ENCODE measurements at places on chromosomes 12 and 14.

DNA sequence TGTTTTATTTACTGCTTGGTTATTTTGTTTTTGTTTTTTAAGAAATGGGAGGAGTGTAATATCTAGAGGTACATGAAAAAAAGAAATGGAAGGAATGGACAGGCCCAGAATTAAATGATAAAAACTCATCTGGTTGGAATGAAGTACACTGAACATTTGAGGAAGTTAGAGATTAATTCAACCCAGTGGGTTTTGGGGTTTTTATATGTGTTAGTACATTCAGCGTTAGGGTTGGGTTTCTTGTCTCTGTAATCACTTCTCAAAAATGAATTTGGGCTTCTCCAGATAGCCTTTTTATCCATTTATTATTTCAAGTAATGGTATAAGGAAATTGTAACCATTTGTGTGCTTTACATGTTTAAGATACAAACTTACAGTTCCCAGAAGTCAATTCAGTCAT lies 19.5 kb upstream of the NUP107 start:
- DNase-seq, result no peak

GRCh38 chr14:99539491-99539890 lies 58.3 kb downstream of the CCNK start:
- no peak for DNase-seq

DNA sequence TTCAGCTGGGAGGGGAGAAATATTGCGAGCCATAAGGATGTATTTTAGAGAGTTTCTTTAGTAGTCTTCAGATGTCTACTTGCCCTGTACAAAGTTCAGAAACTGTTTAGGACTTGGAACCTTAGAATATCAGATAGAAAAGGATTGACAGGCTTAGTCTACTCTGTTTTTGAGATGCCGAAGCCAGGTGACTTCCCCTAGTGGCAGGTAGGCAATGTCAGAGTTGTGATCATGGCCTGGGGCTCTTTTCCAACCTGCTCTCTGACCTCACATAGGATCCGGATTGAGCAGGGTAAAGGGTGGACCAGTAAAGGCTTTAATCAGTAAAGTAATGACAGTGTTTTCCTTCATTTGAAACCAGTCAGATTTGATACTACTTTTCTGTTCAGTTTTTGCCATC lies 59.6 kb downstream of the PRKCH start:
- no peak for DNase-seq

DNA sequence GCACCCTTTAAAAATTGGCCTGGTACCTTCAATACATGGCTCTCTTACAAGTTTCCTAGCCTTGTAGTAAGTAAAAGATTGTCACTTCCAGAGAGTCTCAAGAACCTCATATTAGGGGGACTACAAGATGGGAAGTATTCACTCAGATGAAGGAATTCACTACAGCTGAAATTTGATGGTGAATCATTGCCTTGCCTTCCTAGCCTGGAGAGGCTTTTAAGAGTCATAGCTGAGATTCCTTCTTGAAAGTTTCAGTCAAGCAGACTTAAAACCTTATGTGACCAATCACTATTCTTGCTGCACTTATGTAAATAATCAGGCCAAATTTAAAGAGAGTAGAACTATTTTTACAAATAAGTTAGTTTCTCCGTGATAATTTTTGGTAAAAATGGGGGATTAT lies 451.6 kb downstream of the TRHDE start:
- DNase-seq, result no peak

GRCh38 chr14:50225974-50226297 lies 5.4 kb downstream of the SOS2 start:
- DNase-seq, result no peak

DNA sequence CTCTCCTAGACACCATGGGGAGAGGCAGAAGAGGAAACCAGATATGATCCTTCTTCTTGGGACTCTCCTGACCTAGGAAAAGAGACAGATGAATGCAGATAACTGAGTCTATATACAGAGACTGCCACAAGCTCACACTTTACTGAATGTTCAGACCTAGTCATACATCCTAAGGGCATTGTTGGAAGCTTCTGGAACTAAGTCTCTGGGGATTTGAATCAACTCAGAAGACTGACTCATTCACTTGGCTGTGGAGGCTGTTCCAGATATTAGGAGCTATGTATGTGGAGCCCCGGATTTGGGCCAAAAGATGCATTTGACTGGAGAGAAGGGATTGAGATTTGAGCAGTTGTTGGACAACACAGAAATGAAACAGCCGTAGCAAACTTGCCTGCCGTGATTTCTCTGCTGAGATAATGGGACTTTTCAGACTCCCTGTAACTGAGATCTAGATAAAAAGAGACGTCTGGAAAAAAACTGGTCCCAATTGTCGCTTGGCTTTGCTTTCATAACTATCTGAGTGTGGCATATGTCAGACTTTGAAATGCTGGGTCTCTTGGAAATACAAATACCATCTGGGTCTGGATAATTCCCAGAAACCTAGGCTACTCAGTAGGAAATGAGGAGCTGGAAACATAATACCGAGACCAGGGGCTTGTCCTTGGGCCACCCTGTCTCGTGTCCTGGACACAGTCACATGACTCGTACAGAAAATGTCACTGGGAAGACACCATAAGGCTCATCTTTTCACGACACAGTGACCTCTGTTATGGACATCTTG lies 396.8 kb downstream of the NUAK1 start:
- DNase-seq, result no peak

- DNase-seq, result no peak
Observed at GRCh38 chr12:116196752-116197718, 80.5 kb downstream of the MED13L start.

DNA sequence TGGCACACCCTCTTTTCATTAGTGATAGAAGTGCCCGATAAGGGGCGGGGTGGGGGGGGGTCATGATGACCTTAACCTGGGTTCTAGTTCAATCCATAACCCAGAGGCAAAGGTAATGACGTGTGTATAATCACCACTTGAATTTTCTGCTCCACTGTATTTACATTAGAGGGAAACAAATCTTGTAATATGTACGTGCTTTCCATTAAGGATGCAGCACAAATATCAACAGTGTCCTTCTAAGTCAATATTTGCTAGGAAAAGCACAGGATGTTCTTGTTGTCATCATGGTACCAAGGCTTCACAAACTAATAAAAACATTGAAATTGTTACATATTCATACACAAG lies 121.2 kb upstream of the SLC38A2 start:
- no peak for DNase-seq

GRCh38 chr12:41122894-41123293 lies 65.2 kb upstream of the PDZRN4 start:
- DNase-seq, result no peak

GRCh38 chr12:60059180-60059579 lies 463.4 kb downstream of the SLC16A7 start:
- DNase-seq, result no peak

GRCh38 chr12:132367071-132367851 lies 37.9 kb upstream of the GALNT9 start:
- DNase-seq, result no peak

GRCh38 chr14:34053666-34054065 lies 102.8 kb upstream of the EGLN3 start:
- no peak for DNase-seq

GRCh38 chr14:68709007-68709406 lies 83.9 kb downstream of the ZFP36L1 start:
- DNase-seq, result no peak

- no peak for DNase-seq
Observed at GRCh38 chr12:127054531-127054930, 1212.4 kb upstream of the TMEM132C start.

DNA sequence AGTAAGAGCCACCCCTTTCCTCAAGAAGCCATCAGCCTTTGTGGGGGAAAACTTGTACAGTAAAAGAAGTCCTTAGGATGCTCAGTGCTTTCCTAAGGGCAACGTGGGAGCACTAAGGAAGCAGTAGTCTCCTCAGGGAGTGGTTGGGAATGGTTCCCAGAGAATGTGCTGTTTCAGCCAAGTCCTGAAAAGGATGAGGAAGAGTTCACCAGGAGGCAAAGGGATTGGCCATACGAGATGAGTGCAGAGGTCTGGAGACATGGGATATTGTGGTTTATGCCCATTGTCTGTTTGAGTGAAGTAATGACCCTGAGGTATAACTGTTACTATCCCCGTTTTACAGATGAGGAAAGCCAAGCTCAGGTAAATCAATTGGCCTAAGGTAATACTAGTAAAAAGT lies 86.0 kb upstream of the ATF1 start:
- DNase-seq, result no peak

DNA sequence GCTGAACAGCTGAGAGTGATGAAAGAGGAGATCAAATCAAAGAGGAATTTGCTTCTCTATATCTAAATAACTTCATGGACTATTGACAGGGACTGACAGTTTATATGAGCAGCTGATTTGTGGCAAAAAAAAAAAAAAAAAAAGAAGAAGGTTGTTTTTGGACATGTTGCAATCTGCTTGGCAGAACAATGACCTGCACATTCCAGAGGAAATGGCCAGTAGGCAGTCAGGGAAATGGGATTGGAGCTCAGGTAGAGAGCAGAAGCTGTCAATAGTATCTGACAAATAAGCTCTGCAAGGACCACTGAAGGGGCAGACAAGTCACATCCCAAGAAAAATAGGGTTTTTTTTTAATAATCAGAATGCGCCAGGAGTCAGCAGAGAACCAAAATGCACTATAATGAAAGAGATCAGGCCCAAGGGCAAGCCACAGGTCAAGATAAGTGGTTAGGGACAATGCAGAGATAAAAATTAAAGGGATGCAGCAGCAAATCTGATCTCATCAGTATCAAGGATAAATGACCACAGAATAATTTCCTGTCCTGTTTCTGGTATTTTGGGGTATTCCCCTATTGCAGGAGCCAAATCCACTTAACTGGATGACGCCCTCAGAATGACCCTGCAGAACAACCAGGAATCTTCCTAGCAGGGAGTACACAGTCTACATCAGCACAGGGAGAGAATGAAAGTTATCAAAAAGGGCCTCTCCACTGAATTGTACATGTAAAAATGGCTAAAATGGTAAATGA lies 22.6 kb upstream of the DUSP16 start:
- no peak for DNase-seq

- DNase-seq, result no peak
Observed at GRCh38 chr12:3680919-3681594, 71.9 kb downstream of the CRACR2A start.

GRCh38 chr12:53399896-53400295 lies 19.9 kb downstream of the SP1 start:
- DNase-seq, result no peak

GRCh38 chr14:71135496-71135895 lies 228.2 kb downstream of the PCNX1 start:
- no peak for DNase-seq

- DNase-seq, result no peak
Observed at GRCh38 chr14:92653162-92653651, 95.2 kb downstream of the LGMN start.

DNA sequence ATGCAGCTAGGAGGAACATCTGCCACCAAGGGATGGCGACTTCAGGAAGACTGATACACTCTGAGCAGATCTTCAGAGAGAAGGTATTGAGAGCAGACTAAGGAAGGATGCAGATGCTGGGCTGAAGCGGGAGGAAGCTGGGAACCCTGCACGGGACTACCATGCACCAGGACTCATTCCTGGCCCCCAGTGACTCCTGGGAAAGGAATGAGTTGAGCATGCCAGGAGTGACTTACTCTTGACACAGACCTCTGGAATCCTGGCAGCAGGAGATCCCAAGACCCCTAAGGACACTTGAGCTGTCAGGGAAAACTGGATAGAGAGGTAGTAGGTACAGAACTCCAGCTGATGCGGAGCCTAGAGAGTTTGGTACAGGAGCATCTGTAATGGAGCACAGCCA lies 336.1 kb downstream of the RPS29 start:
- no peak for DNase-seq

GRCh38 chr12:778615-779014 lies 26.2 kb downstream of the WNK1 start:
- no peak for DNase-seq

- DNase-seq, result no peak
Observed at GRCh38 chr14:91261986-91262549, 17.6 kb upstream of the GPR68 start.

- DNase-seq, result no peak
Observed at GRCh38 chr12:64840949-64841717, 16.7 kb downstream of the TBC1D30 start.

GRCh38 chr14:104702106-104702505 lies 12.7 kb downstream of the INF2 start:
- no peak for DNase-seq

DNA sequence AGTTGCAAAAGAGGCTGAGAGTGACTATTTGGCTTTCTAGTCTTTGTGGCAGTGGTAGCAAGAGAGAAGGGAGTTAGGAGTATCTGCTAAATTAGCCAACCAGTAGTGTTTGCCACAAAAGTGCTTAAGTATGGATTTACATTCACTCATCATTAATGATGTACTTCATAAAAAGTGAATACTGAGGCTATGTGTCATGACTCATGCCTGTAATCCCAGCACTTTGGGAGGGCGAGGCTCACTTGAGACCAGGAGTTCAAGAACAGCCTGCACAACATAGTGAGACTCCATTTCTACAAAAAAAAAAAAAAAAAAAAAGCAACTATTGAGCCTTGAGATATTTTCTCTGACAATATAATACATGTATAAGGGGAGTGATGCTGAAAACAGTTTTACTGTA lies 36.8 kb downstream of the CCDC177 start:
- DNase-seq, result no peak

DNA sequence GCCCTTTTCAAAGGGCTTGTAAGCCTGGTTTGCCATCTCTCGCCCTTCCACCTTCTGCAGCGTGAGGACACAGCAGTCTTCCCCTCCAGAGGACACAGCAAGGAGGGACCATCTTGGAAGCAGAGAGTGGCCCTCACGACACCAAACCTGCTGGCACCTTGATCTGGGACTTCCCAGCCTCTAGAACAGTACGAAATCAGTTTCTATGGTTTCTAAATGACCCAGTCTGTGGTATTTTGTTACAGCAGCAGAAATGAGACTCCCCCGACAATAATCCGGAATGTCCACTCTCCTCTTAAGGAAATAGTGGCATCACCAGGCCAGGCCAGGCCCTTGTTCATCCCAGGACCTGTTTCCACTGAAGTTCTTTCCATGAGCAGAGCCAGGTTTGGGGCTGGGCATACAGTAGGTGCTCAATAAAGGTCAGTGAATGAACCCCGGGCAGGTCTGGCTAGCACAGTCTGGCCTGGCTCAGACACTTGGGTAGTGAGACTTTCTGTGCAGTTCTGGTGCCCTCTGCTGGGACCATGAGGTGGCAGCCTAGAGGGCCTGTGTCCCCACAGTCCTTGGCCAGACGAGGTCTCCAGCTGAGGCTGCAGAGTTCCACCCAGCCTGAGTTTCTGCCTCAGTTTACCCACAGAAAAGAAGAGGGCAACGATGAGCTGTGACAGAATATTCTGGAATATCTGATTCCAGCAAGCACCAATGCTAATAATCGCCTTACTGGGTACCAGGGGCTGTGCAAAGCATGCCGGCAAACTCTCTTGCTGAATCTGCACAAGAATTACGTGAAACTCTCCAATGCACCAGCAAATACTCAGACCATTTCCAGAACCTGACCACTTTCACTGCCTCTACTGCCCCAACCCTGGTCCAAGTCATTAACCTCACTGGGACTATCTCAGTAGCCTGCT lies 14.0 kb downstream of the ABCB9 start:
- DNase-seq, result peak; percentile 38

- no peak for DNase-seq
Observed at GRCh38 chr14:57291692-57292647, 23.2 kb downstream of the AP5M1 start.

- no peak for DNase-seq
Observed at GRCh38 chr14:105283028-105283427, 17.8 kb downstream of the BRF1 start.

- no peak for DNase-seq
Observed at GRCh38 chr14:92675976-92676375, 72.5 kb downstream of the LGMN start.
